Breast epithelium (tissue), 4 donors: ENCODE measurements at places on chromosomes 11 and 22. TPM values are rescaled to one million over a fixed set of nuclear protein-coding genes. Genes with fewer than 3 reads are reported as not detected.

The USH1C gene
- not detected for total RNA-seq

The RGL4 gene
- not detected for total RNA-seq

The FGF4 gene
- not detected for total RNA-seq

DNA sequence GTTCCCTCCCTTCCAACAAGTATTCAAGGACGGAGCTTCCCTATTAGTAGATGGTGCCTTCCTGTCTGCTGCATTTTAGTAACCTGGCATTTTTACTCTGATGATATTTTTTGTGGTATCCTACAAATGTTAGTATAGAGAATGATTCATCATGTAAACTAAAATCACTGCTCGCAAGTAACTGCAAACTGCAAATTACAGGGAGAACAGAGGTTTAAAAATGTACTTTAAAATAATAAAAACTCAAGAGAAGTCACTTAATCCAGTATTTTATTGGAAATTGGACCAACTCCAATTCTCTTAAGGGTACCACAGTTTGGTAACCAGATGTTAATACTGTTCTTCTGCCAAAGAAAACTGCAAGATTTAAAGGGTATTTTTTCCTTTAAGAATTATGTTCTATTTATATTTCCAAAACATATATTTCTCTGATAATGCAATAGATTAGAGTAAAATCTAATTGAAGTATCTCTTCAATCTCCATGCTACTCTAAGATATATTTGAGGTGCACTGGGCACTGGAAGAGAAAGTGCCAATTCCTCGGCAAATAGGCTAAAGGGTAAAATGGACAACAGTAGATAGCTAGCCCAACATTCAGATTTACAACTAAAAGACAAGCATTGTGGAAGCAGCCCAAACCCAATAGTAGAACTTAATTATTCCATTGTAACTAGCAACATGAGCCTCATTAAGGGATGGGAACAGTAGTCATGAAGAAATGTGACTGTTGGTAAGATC is 298.0 kb downstream of the TTC28 start:
- DNase-seq, result no peak

DNA sequence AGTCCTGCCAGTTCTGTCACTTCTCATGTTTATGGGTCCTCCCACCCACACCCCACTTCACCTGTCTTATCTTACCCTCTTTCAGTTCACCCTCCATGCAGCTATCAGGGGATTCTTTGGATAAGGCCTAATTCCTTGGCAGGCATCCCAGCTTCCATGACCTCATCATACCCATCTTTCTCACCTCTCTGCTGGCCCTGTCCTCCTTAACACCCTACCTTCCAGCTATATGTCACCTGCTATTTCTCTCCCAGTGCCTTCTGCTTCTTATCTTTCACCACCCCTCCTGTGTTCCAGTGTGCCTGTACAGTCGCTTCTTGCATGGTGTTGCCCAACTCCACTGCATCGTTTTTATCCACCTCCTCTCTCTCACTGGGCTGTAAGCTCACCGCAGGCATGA is 28.3 kb downstream of the SNU13 start:
- no peak for DNase-seq

- DNase-seq, result no peak
These were observed 14.5 kb upstream of the CAPRIN1 start for GRCh38 chr11:34037016-34037415.
